ENCODE measurements at places on chromosomes 2 and 18.
A peak's percentile ranks its signal among the peaks of the same experiment; 100 is the strongest.

- no peak for DNase-seq
Measured at GRCh38 chr2:119225105-119225865, 1.7 kb downstream of the STEAP3 start.

- no peak for DNase-seq
Measured at GRCh38 chr2:100845141-100845991, 25.4 kb downstream of the NPAS2 start.

DNA sequence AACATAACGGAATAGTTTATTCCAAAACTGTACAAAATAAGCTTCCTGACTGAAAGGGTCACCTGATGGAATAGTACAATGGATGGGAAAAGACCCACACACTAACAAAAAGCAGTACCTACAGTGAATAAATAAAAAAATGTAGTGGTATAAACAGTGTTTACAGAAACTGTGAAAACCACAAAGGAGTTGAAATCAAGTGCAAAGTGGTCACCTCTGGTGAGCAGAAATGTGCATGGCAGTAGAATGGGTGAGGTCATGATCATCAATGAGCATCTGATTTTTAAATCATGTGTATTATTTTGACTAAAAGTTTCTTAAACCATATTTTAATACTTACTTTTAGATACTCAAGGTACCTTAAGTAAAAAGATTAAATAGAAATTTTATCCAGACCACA is 11.4 kb downstream of the WDSUB1 start:
- DNase-seq, result no peak

- no peak for DNase-seq
Measured at GRCh38 chr2:124325667-124326440, 300.8 kb downstream of the CNTNAP5 start.

GRCh38 chr2:119544075-119544938 is at the start of gene CFAP221:
Gene CFAP221, plus strand, starts transcription at chr2:119544449. Its CDS starts 1,683 bp downstream, at chr2:119546132.
- peak; percentile 46 for DNase-seq

GRCh38 chr2:132542953-132543569 is 126.5 kb downstream of the GPR39 start:
- DNase-seq, result no peak

DNA sequence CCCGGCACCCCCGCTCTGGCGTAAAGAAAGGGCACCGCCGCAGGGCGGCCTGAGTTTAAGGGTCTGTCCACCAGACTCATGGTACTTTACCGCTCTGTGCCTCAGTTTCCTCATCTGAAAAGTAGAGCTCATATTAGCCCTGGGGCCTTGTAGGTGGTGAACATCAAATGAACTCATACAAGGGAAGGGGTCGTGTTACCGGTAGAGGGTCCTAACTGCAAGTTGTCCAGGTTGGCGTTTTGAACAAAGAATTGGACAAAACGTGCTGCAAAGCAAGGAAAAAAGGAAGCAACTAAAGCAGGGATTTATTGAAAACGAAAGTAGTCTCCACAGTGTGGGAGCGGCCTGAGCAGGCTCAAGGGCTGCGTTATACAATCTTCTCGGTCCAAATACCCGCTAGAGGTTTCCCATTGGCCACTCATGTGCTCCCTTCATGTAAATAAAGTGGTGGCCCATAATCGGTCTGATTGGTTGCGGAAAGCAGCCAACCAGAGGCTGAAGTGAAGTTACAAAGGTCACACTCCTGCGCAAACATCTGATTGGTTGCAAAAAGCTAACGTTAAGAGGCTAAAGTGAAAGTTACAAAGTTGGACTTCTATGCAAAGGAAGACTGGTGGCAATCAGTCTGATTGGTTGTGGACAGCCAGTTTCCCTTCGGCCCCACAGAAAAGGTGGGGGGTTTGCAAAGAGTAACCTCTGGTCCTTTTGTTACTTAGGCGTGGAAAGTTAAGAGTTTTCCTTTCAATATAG is 80.7 kb upstream of the LDLRAD4 start:
- peak; percentile 40 for DNase-seq

- DNase-seq, result no peak
Measured at GRCh38 chr2:37648331-37649011, 23.0 kb downstream of the CDC42EP3 start.

DNA sequence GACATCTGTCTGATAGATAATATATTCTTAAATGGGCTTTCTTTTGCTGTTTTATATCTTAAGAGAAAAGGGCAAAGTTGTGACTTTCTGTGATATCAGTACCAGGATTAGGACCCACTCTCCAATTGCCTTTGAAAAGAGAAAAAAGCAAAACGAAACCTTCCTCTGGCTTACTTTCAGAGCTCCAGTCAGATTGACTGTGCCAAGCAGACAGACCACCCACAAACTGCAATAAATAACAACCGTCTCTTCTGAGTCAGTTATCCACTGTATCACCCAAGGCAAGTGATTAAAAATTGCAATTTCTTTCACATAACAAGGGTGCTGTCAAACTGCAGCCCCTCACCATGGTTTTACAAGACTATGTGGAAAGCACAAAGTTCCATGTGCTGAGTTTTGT is 230.5 kb upstream of the SETBP1 start:
- no peak for DNase-seq

GRCh38 chr2:182870227-182870626 is 3.8 kb upstream of the FRZB start:
- DNase-seq, result no peak

DNA sequence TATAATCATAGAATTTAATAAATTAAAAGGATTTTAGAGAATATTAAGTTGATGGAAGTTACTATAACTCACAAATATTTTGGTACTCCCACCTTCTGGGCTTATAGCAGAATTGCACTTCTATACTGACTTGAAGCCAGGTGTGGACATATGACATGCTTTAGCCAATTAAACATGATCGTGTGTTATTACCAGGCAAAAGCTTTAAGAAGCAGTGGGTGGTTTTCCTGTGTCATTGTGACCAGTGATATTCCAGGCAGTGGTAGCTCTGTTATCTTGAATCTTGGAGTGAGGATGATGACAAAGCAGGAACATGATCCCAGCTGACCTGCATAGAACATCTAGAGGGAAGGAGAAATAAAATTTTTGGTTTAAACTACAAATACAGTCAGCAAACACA is 370.9 kb upstream of the ZEB2 start:
- no peak for DNase-seq

- DNase-seq, result no peak
Measured at GRCh38 chr2:89845532-89845931, 1154.1 kb downstream of the RPIA start.

DNA sequence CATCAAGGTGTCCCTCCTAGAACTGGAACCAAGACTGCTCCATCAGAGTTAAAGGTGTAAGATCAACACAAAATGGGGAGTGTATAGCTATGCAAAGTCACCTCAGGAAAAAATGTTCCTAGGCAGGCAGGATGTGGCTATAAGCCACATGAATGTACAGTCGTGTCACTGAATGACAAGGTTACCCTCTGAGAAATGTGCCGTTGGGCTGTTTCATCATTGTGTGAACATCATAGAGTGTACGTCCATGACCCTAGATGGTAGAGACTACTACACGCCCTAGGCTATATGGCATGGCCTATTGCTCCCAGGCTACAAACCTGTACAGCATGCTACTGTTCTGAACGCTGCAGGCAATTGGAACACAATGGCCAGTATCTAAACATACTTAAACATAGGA is 24.5 kb downstream of the TYMS start:
- DNase-seq, result no peak

GRCh38 chr2:217279556-217279955 is 419.7 kb upstream of the TNP1 start:
- no peak for DNase-seq

DNA sequence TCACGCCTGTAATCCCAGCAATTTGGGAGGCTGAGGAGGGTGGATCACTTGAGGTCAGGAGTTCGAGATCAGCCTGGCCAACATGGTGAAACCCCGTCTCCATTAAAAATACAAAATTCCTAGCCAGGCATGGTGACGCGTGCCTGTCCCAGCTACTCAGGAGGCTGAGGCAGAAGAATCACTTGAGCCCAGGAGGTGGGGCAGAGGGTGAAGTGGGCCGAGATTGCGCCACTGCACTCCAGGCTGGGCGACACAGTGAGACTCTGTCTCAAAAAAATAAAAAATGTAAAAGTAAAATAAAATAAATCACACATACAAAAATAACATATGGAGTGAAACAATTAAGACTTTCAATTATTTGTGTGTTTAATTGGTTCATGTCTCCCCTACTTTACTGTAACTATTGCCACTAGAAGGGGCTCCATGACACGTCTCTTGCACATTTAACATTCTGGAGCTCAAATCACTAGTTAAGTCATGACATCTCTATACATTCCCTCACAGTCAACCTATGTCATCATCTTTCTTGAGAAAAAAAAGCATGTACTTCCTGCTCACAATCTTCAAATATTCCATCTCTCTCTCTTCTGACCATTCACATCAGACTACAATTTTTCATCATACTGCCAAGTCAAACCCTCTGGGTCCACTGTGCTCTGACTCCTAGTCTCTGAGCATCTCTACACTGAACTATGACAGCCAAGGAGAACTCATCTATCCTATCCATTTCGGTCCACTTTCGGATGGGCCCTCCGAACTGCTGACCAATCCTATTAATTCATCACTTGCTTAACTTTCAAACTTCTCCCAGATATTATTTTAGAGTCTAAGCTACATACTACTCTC is 6.7 kb downstream of the GFPT1 start:
- no peak for DNase-seq

DNA sequence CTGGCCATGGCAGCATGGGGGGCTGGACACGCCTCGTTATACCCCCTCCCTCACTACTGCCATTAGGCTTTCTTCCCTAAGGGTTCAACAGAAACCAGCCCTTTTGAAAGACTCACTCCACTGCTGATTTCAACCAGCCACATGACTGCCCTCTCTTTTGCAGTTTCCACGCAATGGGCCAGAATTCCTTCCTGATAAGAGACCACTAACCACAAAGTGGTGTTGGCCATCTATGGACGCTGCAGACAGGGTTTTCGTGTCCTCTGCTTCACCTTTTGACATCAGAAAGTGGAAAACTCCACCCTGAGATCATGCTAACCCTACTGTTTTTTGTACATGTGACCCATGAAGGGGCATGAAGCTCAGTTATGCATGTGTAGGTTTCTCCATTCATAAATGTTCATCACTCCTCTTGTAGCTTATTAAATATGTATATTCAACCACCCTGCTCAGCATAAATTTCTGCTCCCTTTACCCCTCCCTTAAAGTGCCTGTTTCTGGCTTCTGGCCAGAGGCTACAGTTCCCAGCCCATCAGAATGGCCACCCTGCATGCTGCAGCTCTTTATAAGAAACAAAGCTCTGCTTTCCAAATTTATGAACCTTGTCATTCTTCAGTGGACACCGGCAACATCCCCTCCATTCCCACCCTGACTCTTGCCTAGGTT is 106.6 kb upstream of the MSH6 start:
- no peak for DNase-seq

- peak; percentile 54 for DNase-seq
Measured at GRCh38 chr18:44709307-44710126, 28.8 kb downstream of the SETBP1 start.

GRCh38 chr2:241088791-241089732 is 13.0 kb downstream of the MTERF4 start:
- no peak for DNase-seq

DNA sequence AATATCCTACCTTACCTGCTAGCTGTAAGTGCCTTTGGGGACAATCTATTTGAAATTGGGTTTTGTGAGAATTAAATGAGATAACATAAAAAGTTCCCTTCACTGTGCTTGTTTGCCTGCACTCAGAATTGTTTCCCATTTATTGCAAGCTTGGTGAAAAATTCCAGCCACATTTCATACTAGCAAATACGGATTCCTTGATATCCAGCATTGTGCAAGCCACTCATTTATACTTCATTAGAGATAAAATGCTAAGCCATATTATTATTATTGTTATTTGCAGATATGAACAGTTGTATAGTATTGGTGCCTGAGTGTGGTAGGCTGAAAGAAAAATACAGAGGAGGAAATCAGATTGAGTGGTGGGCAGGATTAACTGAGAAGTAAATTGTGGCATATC is 31.9 kb downstream of the ACSL3 start:
- DNase-seq, result no peak

DNA sequence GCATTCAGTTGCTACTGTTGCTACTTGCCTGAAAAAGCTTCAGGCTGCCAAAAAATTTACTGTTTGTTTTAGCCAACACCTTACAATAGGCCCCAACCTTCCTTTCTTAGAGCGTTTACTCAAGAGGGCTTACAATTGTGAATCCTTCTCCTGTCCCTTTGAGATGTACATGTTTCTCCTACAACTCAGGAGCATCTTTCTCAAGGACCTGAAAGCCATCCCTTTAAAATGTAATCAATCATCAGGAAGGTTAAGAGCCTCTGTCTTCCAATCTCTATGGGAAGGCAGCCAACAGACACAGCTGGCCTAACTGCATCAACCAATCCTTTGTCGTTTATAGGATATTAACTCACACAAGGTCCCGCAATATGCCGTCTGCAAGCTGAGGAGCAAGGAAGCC is 3.4 kb upstream of the IER3IP1 start:
- DNase-seq, result no peak

GRCh38 chr18:40917056-40917455 is 1038.0 kb upstream of the PIK3C3 start:
- no peak for DNase-seq

- no peak for DNase-seq
Measured at GRCh38 chr2:102632380-102633175, 13.2 kb downstream of the SLC9A2 start.

DNA sequence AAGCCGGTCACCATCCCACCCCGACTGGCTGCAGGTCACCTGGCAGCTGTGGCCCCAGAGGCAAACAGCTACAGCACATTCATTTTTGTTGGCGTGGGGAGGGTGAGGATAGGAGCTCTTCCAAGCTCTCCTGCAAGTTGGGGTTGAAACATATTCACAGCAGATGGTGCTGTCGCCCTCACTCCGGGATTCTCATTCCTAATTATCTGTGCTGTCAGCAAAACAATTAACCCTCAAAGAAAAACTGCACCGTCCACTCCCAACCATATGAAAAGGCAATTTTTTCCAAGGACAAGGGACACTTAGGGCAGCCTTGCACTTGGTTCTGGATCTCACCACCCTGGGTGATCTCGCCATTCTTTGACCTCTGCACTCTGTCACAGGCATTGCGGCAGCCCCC is 68.6 kb downstream of the ZBTB7C start:
- DNase-seq, result no peak

- DNase-seq, result no peak
Measured at GRCh38 chr2:174570318-174570958, 27.2 kb downstream of the WIPF1 start.
